ENCODE measurements at places on chromosomes 1 and 21. TPM values are rescaled to one million over a fixed set of nuclear protein-coding genes. Genes with fewer than 3 reads are reported as not detected.

The AMY1B gene
- total RNA-seq = 0.14 TPM

DNA sequence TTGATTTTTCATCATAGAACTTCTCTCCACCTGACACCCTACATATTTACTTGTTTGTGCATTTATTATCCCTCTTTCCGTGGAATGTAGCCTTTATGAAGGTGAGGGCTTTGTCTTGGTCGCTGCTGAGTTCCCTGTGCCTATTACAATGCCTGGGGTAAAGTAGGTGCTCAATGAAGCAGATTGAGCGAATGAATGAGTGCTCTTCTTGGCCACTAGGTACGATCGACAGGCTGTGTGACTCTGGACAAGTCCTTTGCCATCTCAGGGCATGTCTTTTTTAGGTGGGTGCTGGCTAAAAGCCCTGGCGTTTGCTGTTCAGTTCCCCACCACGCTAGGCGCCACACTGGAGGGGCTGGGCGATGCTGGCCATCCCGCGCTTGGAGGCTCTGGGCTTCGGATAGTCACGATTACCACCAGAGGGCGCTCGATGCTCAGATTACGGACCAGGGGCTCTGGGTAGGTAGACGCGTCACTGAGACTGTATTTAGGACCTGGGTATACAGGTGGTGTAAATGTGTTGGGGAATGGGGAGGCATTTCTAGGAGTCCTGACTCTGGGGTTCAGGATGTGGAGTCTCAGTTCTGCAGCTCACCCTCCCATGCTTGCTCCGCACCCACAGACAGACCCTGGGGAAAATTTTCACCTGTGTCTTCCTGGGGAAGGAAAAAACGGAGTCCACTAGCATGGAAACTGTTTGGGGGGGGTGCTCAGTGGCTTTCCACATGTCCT lies 71.0 kb upstream of the CSF3R start:
- no peak overlapping the region for H3K4me3 ChIP-seq
- no peaks in the 10 kb centered on the region for H3K4me1 ChIP-seq
- peak; percentile 75 for DNase-seq
- peaks cover 9% of the 10 kb centered on the region for H3K27me3 ChIP-seq
- no peaks in the 10 kb centered on the region for H3K36me3 ChIP-seq
- no peak overlapping the region for H3K27ac ChIP-seq

The TIAM1 gene
- 30.5 TPM for total RNA-seq

The CC2D1B gene
- 19.4 TPM for total RNA-seq

The WDR3 gene
- 21.6 TPM for total RNA-seq

DNA sequence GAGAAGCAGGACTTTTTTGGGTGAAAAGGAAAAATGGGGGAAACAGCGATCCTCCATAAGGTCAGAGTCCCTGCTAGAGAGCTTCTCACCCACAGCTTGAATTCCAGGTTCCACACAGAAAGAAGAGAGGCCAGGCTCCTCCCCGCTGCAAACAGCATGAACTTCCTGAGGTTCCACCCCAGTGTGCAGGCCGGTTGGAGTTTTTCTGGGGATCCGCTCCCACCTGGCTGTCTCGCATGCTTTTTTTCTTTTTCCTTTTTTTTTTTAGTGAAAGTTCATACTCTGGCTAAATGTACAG lies 595.1 kb upstream of the ZP4 start:
- H3K4me3 ChIP-seq = peak overlapping the region; percentile 13
- H3K27ac ChIP-seq = peak overlapping the region; percentile 66
- no peaks in the 10 kb centered on the region for H3K27me3 ChIP-seq
- H3K36me3 ChIP-seq = no peaks in the 10 kb centered on the region

- H3K36me3 ChIP-seq = no peaks in the 10 kb centered on the region
- no peak overlapping the region for H3K4me3 ChIP-seq
- no peaks in the 10 kb centered on the region for H3K4me1 ChIP-seq
- DNase-seq = no peak
- no peak overlapping the region for H3K27ac ChIP-seq
Observed at GRCh38 chr1:164296172-164296571, 262.8 kb upstream of the PBX1 start.

GRCh38 chr1:67612788-67613241 lies 72.2 kb upstream of the GADD45A start:
- no peak overlapping the region for H3K27ac ChIP-seq
- H3K27me3 ChIP-seq = no peaks in the 10 kb centered on the region
- DNase-seq = no peak
- H3K36me3 ChIP-seq = no peaks in the 10 kb centered on the region
- H3K4me1 ChIP-seq = no peaks in the 10 kb centered on the region

- H3K27me3 ChIP-seq = no peaks in the 10 kb centered on the region
- H3K27ac ChIP-seq = peak overlapping the region; percentile 69
- H3K36me3 ChIP-seq = no peaks in the 10 kb centered on the region
- DNase-seq = no peak
Observed at GRCh38 chr1:164771619-164772361, 212.8 kb downstream of the PBX1 start.

- no peaks in the 10 kb centered on the region for H3K36me3 ChIP-seq
- H3K4me3 ChIP-seq = no peak overlapping the region
- DNase-seq = no peak
- H3K4me1 ChIP-seq = no peaks in the 10 kb centered on the region
- no peak overlapping the region for H3K27ac ChIP-seq
Observed at GRCh38 chr1:181763736-181764135, 280.4 kb downstream of the CACNA1E start.

- no peak overlapping the region for H3K27ac ChIP-seq
- no peaks in the 10 kb centered on the region for H3K4me1 ChIP-seq
- no peaks in the 10 kb centered on the region for H3K27me3 ChIP-seq
- DNase-seq = no peak
- H3K4me3 ChIP-seq = no peak overlapping the region
Observed at GRCh38 chr1:64844609-64845008, 99.7 kb downstream of the RAVER2 start.

DNA sequence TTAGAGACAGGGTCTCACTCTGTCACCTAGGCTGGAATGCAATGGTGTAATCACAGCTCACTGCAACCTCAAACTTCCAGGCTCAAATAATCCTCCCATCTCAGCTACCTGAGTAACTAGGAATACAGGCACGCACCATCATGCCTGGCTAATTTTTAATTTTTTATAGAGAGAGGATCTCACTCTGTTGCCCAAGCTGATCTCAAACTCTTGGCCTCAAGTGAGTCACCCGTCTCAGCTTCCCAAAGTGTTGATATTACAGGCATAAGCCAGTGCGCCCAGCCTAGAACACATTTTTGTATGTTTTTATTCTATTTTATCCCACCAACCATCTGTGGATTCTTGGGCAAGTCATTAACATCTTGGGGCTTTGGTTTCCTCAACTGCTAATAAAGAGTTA lies 100.5 kb downstream of the AK5 start:
- no peak overlapping the region for H3K27ac ChIP-seq
- no peak for DNase-seq
- H3K4me3 ChIP-seq = no peak overlapping the region
- no peaks in the 10 kb centered on the region for H3K4me1 ChIP-seq
- no peaks in the 10 kb centered on the region for H3K36me3 ChIP-seq

- H3K27me3 ChIP-seq = no peaks in the 10 kb centered on the region
- no peak for DNase-seq
- H3K36me3 ChIP-seq = peaks cover 49% of the 10 kb centered on the region
- H3K27ac ChIP-seq = no peak overlapping the region
- H3K4me1 ChIP-seq = peaks cover 8% of the 10 kb centered on the region
Observed at GRCh38 chr1:2561446-2561845, 5.3 kb downstream of the TNFRSF14 start.

- H3K36me3 ChIP-seq = no peaks in the 10 kb centered on the region
- no peaks in the 10 kb centered on the region for H3K27me3 ChIP-seq
- DNase-seq = no peak
- no peak overlapping the region for H3K4me3 ChIP-seq
Observed at GRCh38 chr1:45409276-45409675, 69.0 kb upstream of the MUTYH start.

GRCh38 chr21:46393451-46393940 lies 65.2 kb upstream of the DIP2A start:
- peaks cover 72% of the 10 kb centered on the region for H3K36me3 ChIP-seq
- no peak overlapping the region for H3K27ac ChIP-seq
- no peak for DNase-seq
- no peaks in the 10 kb centered on the region for H3K4me1 ChIP-seq
- no peak overlapping the region for H3K4me3 ChIP-seq
- no peaks in the 10 kb centered on the region for H3K27me3 ChIP-seq

DNA sequence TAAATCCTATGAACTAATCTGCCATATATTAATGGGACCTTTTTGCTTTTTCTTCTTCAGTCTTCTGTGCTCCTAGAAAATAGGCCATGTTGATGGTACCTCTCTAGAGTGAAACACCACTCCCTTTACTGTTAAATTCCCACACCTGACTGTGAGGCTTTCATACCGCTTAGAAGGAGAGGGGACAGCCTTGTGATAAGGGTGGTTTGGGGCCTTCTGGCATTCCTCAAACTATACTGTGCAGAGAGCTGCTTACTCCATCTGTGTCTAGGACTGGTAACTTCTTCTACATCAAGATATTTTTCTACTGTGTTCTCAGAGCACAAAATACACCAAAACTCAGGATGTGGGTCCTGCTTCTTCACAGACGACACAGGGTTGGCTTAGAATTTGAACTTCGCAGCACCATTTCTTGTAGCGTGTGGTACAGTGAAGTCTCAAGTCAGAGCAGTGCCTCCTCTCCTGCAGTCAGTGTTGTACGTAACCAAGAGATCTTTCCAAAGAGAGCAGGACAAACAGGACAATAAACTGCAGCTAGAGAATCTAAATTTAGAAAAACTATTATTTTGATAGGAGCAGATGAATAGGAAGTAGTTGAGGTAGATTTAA lies 43.8 kb downstream of the MACO1 start:
- DNase-seq = no peak
- no peak overlapping the region for H3K4me3 ChIP-seq
- peaks cover 2% of the 10 kb centered on the region for H3K36me3 ChIP-seq
- no peaks in the 10 kb centered on the region for H3K4me1 ChIP-seq
- peak overlapping the region; percentile 23 for H3K27ac ChIP-seq
- H3K27me3 ChIP-seq = no peaks in the 10 kb centered on the region

GRCh38 chr21:25691976-25692375 lies 42.7 kb downstream of the ATP5PF start:
- no peak overlapping the region for H3K27ac ChIP-seq
- no peak for DNase-seq
- no peak overlapping the region for H3K4me3 ChIP-seq

GRCh38 chr1:79950511-79950910 lies 944.0 kb upstream of the ADGRL4 start:
- H3K27me3 ChIP-seq = no peaks in the 10 kb centered on the region
- no peak for DNase-seq
- H3K4me1 ChIP-seq = no peaks in the 10 kb centered on the region
- H3K27ac ChIP-seq = no peak overlapping the region

- no peak for DNase-seq
- no peaks in the 10 kb centered on the region for H3K4me1 ChIP-seq
- no peak overlapping the region for H3K27ac ChIP-seq
- H3K4me3 ChIP-seq = no peak overlapping the region
Observed at GRCh38 chr1:13867603-13868002, 167.6 kb downstream of the PRDM2 start.

DNA sequence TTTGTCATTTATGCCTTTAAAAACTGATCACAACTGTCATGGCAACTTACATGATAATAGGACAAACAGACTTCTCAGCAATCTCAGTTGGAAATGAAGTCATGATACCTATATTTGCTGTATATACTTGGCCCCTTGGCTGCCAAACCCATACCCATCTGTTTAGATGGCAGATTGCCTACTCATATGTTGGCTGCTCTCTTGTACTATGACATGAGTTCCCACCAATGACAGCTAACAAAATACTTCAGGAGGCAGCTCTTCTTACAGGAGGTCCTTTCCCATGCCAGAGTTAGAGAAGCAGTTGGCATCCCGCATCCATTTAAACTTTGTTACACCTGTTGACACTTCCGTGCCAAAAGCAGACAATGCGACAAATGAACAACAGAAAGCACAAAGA lies 603.1 kb upstream of the ADGRL2 start:
- H3K36me3 ChIP-seq = no peaks in the 10 kb centered on the region
- no peak overlapping the region for H3K4me3 ChIP-seq
- DNase-seq = no peak

DNA sequence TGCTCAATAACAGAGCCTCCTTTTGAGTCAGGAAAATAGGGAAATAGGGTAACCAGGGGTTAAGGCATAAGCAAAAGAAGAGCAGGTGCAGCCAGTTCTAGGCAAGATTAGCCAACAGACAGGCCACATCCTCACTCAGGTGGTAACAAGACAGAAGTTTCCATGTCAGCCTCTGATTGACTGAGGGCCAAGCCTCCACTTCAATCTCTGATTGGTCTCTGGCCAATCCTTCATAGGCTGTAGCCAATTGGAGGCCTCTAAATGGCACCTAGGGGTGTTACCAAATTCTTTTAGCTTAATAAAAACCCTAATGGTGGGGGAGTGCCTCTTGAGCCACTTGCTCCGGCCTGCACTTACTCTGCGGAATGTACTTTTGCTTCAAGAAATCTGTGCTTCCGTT lies 37.2 kb downstream of the LACTBL1 start:
- no peak for DNase-seq
- H3K4me1 ChIP-seq = no peaks in the 10 kb centered on the region
- no peak overlapping the region for H3K27ac ChIP-seq
- no peaks in the 10 kb centered on the region for H3K27me3 ChIP-seq
- no peak overlapping the region for H3K4me3 ChIP-seq

GRCh38 chr1:117166076-117166475 lies 44.5 kb upstream of the TRIM45 start:
- no peak overlapping the region for H3K4me3 ChIP-seq
- no peaks in the 10 kb centered on the region for H3K4me1 ChIP-seq
- H3K36me3 ChIP-seq = no peaks in the 10 kb centered on the region
- H3K27me3 ChIP-seq = no peaks in the 10 kb centered on the region

GRCh38 chr1:172343240-172344160 lies 77.0 kb upstream of the C1orf105 start:
- H3K27me3 ChIP-seq = no peaks in the 10 kb centered on the region
- DNase-seq = no peak
- peak overlapping the region; percentile 72 for H3K27ac ChIP-seq
- H3K4me3 ChIP-seq = no peak overlapping the region
- H3K36me3 ChIP-seq = no peaks in the 10 kb centered on the region
- peaks cover under 1% of the 10 kb centered on the region for H3K4me1 ChIP-seq

DNA sequence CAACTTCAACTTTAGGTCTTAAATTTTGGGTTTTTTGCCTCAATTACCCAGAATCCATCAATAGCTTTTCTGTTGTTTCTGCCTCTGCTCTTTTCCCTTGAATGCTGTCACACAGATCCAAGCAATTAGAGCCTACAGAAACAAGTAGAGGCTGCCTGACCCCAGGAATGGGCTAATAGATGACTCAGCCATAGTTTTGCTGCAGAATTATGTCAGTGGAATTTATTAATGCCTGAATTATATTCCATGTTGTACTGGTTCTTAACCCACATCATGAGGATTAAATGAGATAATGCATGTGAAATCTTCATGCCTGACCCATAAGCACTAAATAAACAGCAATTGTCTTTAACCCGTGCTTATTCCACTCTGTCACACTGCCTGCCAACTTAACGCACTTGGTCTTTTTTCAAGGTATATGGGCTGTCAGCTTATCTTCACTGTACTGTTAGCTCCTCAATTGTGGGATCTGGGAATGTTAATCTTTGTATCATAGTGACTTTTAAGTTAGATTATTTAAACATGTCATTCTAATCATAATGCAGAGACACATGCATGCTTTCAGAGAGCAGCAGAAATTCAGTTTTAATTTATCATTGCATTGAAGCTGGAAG lies 213.3 kb downstream of the ROR1 start:
- H3K27ac ChIP-seq = no peak overlapping the region
- no peak for DNase-seq
- H3K36me3 ChIP-seq = no peaks in the 10 kb centered on the region
- peaks cover 11% of the 10 kb centered on the region for H3K4me1 ChIP-seq

The HMGCS2 gene
- total RNA-seq = 1.5 TPM

The OR2L8 gene
- not detected for total RNA-seq

The PROX1 gene
- 0.33 TPM for total RNA-seq

GRCh38 chr1:161494091-161494735 lies 11.0 kb upstream of the FCGR2A start:
- no peaks in the 10 kb centered on the region for H3K4me1 ChIP-seq
- H3K27ac ChIP-seq = no peak overlapping the region
- H3K27me3 ChIP-seq = peaks cover 16% of the 10 kb centered on the region
- DNase-seq = no peak
- H3K4me3 ChIP-seq = no peak overlapping the region
- H3K36me3 ChIP-seq = no peaks in the 10 kb centered on the region

The C4BPA gene
- 0.09 TPM for total RNA-seq

All from thymus (tissue), 14 donors.